ENCODE measurements at places on chromosomes 7 and 10.

DNA sequence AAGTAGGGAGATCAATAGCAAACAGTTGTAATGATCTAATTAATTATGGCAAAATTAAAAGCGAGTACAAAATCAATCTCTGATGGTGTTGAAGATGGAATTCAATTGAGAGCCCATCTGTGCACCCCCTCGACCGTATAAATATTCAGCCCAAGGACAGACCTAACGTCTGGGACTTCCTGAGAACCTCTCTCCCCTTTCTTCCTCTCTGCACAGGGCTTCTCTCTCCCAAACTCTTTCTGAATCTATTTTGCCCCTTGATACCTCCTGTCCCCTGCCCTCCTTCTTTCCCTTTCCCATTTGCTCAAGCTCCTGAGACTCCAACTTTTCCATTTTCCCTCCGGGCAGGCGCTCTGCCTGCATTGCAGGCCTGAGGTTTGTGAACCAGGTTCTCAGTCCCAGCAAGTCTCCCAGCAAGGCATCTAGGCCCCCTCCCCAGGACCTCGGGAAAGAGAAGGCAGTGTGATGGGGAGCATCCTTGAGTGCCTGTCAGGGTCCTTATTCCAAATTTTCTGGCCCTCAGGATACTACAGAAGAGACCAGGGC lies 8.5 kb upstream of the PAX2 start:
- DNase-seq = no peak

- DNase-seq = no peak
Measured at GRCh38 chr7:122199171-122199570, 55.1 kb upstream of the AASS start.

DNA sequence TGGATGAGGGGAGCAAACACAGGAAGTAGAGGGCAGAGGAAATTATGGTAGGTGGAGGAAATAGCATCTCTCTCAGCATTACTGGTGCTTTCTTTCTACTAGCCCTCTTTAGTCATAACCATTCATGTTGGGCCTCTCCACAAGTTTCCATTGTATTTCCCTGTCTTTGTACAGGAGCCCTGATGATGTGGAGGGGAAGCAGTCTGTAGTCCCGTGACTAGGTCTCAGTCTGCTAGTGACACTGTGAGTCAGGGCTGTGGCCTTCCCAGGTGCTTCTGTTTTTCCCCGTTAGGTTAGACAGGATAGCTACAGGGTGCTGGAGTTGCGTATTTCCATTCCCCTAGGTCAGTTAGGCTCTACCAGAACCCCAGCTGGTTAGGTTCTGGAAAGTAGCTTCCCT lies 82.9 kb upstream of the NAMPT start:
- DNase-seq = no peak

DNA sequence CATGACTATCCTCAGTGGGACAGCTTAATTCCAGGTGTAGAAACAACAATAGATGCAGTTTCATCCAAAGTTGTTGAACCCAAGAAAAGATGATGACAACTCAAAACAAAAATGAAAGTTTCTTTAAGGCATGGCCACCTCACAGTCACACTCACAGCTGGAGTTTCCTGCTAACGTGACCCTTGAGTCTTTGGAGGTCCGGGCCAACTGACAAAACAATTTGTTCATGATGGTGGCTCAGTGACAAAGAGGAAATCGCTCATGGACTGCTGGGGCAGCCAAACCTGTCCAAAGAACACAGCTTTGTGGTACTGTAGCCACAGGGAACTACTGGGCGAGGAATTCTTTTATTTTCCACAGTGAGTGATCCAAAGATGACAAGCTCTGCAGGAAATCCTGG lies 96.0 kb upstream of the JCAD start:
- DNase-seq = no peak

GRCh38 chr7:4931943-4932342 lies 27.0 kb downstream of the MMD2 start:
- no peak for DNase-seq

DNA sequence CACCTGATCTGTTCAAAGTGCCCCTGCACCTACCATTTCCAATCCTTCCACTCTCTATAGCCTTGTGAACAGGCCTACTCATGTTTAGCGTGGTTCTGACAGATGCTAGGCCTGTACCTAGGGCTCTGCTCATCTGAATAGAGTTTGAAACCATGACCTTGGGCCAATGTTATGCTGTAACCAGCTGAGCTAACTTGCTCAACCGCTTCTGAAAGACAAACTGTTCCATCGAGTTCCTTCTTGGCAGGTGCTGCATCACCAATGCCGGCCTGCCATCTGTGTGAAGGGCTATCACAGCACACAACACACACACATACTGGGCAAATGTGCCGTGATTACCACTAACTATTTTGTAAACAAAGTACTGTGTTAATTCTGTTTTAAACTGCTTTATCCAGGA lies 419.0 kb upstream of the GALNT17 start:
- DNase-seq = no peak

- no peak for DNase-seq
Measured at GRCh38 chr7:106464651-106465050, 179.9 kb upstream of the NAMPT start.

DNA sequence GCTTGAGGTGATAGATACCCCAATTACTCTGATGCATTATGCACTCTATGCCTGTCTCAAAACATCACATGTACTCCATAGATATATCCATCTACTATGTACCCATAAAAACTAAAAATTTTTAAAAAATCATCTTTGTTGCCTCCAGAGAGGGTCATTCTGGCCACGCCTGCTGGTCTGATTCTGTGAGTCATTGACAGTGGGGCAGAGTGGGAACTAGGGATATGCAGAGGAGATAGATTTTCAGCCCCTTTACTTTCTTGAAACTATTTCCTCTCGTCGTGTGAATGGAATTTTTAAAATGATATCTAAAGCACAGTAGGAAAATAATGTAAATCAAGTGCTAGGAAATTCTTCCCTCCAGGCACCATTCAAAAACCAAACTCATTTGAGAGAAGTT lies 715.0 kb upstream of the NRP1 start:
- no peak for DNase-seq

GRCh38 chr7:32043688-32044087 lies 26.5 kb downstream of the PDE1C start:
- no peak for DNase-seq

- no peak for DNase-seq
Measured at GRCh38 chr10:351770-352334, 216.6 kb downstream of the ZMYND11 start.

DNA sequence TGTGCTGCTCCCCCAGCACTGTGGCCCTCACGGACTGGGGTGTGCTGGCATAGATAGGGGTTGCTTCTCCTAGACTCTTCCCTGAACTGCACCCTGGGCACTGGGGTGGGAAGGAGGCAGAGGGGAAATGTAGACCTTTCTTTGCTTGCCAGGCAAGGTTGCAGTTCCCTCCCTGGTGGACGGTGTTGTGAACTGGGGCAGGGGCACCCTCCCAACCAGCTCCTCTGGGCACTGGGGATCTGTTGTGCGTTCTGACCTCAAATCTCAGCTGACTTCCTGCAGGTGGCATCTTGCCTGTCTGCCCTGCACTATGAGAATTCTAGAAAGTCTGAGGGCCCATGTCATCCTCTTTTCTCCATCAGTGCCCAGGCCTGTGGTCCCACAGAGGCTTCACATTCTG lies 53.9 kb downstream of the ARHGAP22 start:
- no peak for DNase-seq

- peak; percentile 10 for DNase-seq
Measured at GRCh38 chr7:151143261-151144015, 24.1 kb downstream of the GBX1 start.

DNA sequence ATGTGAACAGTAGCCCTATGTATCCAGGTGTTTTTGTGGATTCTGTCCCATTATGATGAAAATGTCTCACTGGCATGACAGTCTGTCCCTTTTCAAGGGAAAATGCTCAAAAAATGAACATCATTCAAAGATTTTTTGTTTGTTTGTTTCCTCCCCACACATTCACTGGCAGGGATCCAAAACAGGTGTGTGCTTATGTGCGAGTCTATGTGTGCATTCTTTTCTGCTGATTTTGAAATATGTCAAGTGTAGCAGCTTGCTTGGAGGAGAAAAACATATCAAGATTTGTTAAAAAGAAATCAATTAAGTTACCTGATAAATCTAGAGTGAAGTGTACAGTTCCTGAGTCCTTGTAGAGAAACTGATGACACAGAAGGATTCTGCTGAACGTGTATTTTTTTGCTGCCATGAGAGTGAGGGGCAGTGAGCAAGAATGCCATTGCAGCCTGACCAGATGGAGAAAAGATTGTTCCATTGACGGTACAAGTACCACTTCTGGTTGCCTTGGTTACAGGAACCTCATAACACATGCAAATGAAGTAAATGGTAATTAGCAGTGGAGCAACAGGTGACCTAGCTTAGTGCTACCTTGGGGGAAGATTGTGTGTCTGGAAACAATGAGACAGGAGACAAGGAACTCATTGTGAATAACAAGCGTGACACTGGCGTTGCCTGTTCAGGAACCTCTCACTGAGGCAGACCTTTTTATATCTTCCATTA lies 277.4 kb upstream of the PHYHIPL start:
- DNase-seq = no peak

GRCh38 chr7:16347066-16347826 lies 74.1 kb downstream of the CRPPA start:
- DNase-seq = no peak

DNA sequence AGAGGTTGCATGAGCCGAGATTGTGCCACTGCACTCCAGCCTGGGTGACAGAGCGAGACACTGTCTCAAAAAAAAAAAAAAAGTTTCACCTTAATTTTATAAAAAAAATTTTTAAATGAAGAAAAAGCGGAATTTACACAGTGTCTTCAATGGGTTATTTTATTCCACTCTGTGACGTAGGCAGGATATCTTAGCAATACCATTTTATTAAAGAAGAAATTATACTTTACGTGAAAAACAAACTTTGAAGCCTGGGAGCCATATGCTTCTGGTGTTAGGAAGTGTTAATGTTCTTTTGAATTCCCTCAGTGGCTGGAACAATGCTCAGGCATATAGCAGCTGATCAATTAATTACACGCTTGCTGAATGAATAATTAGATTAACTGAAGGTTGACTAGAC lies 77.7 kb downstream of the CLEC2L start:
- no peak for DNase-seq

GRCh38 chr7:20191391-20191869 lies 25.8 kb downstream of the MACC1 start:
- DNase-seq = no peak

DNA sequence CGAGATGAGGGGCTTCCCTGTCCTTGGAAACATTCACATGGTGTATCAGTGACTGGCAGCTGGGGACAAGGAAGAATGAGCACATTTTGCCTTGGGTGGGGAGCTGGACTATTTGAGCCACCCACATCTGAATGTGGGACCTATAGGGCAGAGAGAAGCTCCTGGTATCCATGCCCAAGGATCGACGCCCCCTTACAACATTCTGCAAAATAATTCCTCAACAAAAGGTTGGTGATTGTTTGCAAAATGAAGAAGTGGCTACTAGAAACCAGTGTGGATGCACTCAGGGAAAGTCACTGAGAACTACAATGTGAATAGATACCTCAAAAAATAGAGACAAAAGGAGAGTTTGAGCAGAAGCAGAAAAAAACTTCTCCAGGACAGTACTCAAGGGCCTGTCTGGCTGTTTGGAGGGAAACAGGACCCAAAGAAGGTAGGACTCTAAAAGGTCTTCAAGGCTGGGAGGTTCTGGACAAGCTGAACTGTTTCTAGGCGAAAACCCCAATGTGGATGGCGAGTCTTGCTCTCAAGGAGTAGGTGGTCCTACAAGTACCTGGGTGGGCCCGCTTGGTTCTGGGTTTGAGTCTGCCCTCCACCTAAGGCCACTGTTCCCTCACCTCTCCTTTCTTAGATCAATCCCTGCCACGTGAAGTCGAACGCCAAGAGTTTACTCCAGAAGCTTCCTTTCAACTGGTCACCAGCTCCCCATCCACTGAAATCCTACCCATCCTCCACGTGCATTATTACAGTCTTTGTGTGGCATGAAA lies 125.0 kb upstream of the ZNF746 start:
- no peak for DNase-seq

DNA sequence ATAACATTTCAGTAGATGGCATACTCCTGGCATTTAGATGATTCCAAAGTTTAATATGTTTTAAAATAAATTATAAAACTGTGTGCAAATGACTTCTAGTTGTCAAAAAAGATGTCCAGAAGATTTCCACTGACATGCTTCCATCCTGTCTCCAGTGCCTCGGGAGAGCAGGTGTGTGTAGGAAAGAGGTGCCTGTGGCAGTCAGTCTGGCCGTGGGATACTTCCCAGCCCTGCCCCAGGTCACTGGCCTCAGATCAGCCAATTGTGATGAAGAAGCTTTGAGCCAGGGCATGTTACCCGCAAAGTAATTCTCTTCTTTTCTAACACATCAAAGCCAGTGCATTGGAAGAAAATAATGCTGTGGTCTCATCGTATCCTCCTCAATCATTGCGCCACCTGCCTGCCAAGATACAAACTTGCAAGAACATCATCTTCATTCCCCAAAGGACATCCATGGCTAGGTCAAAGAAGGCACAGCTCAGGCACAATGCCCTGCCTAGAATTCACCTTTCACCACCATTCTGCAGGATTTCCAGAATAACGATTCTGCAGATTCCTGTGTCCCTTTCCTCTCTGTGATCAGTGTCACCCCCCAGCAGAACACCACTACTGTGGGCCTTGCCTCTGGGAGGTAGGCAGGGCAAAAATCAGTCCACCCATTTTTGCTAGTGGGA lies 6.3 kb upstream of the KCNMA1 start:
- DNase-seq = no peak

DNA sequence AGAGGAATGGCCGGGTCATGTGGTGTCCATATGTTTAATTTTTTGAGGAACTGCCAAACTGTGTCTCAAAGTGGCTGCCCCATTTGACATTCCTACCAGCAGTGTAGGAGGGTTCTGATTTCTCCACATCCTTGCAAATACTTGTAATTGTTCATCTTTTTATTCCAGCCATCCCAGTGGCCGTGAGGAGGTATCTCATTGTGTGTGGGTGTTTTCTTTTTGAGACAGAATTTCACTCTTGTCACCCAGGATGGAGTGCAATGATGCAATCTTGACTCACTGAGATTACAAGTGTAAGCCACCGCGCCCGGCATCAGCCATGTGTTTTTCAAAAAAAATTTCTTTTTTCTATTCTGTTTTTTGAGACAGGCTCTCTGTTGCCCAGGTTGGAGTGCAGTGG lies 38.7 kb upstream of the DLG5 start:
- no peak for DNase-seq

GRCh38 chr10:27490807-27491206 lies 13.3 kb upstream of the RAB18 start:
- no peak for DNase-seq

DNA sequence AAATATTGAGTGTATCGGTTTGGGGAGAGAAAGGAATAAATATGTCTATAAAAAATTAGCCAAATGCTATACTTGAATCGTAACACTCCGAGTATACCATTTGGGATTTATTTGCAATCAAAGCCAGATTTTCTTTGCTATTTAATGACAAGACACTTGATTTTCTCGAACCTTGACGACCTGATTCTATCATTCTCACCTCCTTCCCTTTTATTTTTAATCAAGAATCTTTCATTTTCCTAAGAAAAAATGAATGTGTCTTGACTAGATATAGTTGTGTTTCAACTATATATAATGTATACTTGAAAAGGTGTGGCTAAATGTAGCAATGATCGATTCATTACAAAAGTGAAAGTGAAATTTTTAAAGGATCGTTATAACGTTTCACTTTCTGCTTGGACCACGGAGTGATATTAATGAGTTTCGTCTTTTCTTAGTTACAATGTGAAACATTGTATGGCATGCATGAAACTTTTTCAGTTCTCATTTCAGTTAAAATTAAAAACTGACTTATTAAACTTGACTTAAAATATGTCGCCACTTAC lies 562 bp downstream of the NUB1 start:
- DNase-seq = no peak

- no peak for DNase-seq
Measured at GRCh38 chr10:4088354-4089066, 303.5 kb upstream of the KLF6 start.

Data from activated T-cell treated with anti-CD3 and anti-CD28 coated beads, Interleukin-2, amount 50 U/mL, for 1 hour (primary cell).